ENCODE measurements at places on chromosomes 11 and 22.
A peak's percentile ranks its signal among the peaks of the same experiment; 100 is the strongest.

GRCh38 chr11:112320668-112321067 is 60.0 kb upstream of the PLET1 start:
- no peak for DNase-seq

GRCh38 chr11:95406271-95406670 is 175.3 kb upstream of the SESN3 start:
- no peak for DNase-seq

- no peak for DNase-seq
These were observed 116.0 kb upstream of the ANO1 start for GRCh38 chr11:69962152-69962551.

DNA sequence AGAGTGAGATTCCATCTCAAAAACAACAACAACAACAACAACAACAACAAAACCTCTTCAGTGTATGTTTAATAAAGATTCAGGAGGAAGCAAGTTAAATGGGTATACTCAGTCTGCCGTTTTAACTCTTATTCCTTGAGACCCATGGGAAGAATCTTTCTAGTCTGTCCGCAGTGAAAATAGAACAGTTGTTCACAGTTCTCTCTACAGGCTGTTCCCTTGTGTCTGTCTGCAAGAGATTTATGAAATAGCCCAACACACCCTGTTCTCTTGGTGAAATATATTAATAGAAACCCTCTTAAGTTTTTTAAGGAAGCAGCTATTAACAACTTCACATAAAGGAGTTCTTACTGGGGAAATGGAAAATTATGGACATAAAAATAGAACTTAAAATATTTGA is 682.2 kb upstream of the RAG2 start:
- no peak for DNase-seq

DNA sequence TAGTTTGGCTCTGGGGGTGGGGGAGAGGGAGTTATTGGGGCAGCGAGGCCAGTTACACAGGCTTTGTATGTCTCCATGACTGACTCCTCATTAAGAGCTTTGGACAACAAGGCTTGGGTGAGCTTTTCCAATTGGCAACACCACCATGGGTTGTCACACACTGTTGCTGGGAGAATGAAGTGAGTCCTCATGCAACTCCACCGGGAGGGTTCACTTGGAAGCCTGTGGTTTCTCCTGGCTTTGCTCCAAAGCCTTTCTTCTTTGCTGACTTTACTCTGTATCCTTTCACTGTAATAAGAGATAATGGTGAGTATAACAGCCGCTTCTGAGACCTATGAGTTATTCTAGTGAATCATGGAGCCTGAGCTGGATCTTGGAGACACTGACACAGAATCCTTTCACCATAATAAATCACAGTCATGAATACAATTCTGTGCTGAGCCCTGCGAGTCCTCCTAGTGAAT is 24.9 kb downstream of the EIF3F start:
- DNase-seq, result no peak

DNA sequence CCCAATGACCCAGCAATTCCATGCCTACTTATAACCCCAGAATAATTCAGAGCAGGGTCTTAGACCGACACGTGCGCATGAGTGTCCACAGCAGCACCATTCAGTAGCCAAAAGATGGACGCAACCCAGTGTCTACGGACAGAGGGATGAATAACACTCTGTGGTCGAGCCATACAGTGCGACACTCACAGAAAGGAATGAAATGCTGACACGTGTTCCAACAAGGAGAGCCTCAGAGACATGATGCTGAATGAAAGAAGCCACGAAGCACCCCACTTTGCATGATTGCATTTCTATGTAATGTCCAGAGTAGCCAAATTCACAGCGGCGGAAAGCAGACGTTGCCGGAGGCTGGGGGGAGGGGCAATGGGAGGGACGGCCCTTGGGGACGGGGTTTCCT is 134.4 kb downstream of the CTTN start:
- no peak for DNase-seq

DNA sequence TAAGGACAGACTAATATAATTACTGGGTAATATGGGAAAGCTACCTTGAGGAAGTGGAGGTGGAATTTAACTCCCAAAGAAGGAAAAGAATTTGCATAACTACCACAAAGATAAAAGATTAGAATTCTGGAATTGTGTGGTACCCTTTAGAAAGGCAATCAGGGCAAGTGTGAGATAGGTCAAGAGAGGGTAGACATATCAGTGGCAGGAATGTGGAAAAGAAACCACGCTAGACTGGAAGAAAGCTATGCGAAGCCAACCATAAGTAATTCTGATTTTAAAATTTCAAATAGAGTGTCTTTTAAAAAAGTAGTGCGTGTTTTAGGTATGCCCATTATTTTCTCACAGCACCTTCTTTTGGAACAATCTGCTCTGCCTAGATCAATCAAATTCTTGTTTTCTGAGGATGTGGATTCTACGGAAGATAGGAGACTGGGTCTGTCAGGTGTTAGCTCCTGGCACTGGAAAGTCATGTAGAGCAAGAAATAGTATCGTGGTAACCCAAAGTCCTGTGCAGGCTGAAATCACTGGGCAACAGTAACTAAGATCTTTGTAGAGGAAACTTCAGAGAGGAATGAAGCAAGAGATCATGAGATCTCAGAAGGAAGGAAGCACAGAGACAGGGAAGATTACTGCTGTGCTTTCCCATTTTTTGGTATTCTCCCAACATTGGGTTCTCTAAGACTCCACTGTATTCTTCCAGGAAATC is 111.3 kb upstream of the MTMR2 start:
- DNase-seq, result no peak

DNA sequence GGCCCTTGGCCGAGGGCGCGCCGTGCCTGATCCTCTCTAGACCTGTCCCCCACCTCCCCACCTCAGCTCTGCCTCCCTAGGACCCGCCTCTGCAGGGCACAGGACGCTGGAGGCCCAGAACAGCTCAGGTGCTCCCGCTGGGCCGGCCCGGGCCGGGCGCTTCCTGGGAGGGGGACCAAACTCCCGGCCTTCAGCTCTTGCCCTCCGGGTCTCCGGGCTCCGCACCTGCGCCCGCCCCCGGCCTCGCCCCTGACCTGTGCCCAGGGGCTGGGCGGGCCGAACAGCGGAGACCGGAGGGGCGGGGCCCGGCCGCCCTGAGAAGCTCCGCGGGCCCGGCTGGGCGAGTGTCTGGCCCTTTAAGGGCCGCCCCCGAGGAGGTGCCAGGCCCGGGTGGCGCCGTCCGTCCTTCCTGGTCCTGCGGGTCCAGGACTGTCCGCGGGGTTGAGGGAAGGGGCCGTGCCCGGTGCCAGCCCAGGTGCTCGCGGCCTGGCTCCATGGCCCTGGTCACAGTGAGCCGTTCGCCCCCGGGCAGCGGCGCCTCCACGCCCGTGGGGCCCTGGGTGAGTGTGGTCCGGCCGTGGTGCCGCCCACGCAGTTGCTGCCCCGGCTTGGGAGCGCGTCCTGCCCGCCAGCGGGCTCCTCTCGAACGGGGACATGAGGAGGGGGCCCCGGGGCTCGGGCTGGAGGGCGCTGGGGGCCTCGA is at the start of gene SSH3:
Gene SSH3, plus strand, starts transcription at position 399 of the 703 bp plus-strand sequence. Its CDS starts 96 bp downstream, at position 495.
- no peak for DNase-seq

GRCh38 chr22:45413368-45414211 is at the start of the genes RIBC2 and SMC1B:
Gene RIBC2 (plus strand): TSS chr22:45413693. CDS start chr22:45413887, 194 bp downstream.
Gene SMC1B (minus strand): TSS chr22:45413599. CDS start chr22:45413567, 32 bp downstream.
- DNase-seq, result peak; percentile 72

DNA sequence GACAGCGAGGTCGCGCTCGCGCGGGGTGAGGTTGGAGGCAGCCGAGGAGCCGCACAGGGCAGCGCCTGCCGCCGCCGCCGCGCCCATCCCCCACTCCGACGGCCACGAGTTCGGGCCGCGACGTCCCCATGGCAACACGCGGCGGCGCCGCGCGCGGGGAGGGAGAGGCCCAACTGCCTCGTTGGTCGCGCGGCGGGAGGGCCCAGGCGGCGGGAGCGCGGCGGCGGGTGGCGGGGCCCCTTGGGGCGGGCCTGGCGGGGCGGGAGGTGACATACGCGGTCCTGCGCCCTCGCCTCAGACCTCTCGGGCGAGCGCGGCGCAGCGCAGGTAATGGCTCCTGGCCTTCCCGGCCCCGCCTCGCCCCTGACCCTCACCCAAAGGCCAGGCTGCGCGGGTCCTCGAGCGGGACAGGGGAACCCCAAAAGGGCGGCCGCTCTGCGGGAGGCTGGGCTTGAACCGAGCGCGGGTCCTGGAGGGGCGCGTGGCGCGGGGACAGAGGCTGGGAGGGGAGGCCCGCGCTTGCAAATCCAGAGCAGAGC is at the start of gene DEUP1:
Gene DEUP1, plus strand, starts transcription at position 297 of the 539 bp plus-strand sequence. CDS start 1,518 bp downstream, outside the sequence.
- peak; percentile 13 for DNase-seq

DNA sequence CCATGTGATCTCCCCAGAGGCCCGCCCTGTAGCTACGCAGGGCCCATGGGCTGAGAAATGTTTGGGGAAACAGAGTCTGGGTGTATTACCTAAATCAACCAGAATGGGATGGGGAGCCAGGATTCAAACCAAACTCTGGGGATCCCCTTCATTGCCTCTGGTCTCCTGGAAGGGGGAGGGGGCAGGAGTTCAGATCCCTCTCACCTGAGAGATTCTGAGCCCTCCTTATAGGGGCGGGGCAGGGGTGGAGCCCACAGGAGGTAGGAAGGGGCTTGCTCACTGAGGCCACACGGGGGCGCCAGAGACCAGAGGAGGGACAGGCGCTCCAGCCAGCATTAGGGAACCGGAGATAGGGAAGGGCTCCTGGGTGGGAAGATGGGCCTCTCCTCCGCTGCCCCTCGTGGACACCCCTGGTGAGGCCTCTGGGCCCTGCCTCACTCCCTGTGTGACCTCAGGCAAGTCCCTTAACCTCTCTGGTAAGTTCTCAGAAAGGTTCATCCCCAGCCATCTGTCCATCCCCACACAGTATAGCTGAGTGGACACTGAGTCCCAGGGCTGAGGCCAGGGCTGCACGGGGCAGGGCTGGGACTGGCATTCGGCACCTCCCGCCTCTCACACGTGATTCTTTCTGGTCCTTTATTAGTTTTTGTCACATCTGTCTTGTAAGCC is 2.7 kb upstream of the CDC42BPG start:
- peak; percentile 69 for DNase-seq

DNA sequence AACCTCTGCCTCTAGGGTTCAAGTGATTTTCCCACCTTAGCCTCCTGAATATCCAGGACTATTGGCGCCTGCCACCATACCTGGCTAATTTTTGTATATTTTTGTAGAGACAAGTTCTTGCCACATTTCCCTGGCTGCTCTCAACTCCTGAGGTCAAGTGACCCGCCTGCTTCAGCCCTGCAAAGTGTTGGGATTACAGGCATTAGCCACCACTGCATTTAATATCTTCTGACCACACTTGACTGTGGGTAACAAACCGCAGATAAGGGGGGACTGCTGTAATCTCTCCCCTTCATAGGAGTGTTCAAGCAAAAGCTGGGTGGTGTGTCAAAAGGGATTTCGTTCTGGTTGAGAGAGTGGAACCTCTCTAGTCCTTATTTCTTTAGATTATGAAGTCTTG is 53.4 kb downstream of the GRAMD1B start:
- DNase-seq, result no peak

Measured in NCI-H1436 treated with DMSO at 0.1 percent for 48 hours (cell line).